Midbrain (tissue), 1 donor: ENCODE measurements at places on chromosomes 16 and 17.

DNA sequence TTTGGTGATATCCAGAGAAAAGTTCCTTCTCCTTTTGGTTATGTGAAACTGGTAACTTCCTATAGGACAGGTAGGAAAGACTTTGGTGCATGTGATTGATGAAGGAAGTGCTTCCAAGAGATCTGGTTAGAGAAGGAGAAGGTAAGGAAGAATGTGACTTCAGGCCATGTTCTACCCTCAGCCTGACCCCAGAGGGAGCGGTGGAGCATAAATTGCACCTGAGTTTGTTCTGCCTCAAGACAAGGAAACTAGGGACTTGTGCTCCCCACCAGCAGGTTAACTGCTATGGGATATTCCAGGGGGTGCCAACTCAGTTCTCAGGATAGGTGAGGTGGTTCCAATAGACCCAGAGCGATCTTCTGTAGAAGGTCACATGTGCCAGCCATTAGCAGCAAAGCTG, 299.3 kb upstream of the XYLT1 start:
- DNase-seq, result no peak

DNA sequence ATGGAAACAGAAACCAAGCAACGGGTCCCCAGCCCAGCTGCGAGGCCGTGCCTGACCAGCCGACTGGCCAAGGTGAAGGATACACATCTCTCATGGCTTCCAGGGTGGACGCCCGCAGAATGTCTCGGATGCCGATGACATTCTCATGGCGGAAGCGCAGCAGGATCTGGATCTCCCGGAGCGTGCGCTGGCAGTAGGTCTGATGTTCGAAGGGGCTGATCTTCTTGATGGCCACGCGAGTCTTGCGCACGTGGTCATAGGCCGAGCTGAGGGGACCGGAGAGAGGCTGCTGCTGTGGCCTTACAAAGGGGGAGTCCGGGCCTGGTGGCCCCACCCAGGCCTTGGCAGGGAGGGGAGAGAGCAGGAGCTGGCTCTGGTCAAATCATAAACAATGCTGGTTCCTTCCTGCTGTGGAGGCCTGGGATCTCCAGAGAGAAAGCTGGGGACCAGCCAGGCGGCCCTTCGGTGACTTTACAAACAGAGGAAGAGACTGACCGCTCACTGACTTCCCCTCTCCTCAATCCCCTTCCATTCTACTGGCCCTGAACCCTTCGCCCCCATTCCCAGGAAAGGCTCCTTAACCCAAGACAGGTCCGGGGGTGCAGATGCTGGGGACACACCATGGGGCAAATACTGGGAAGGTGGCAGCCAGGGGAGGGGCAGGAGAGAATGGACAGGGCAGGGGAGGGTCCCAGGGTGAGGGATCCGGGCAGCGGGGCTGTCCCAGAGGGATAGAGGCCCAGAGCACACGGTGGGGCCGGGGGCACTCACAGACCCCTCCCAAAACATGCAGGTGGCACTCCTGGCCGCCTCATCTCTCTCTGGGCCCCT, 1.1 kb downstream of the MAPK3 start:
- no peak for DNase-seq

GRCh38 chr17:8556074-8556473, 74.5 kb downstream of the MYH10 start:
- DNase-seq, result no peak

- DNase-seq, result no peak
Observed at GRCh38 chr17:75646638-75646992, 13.4 kb downstream of the SMIM5 start.

GRCh38 chr17:57488856-57489255, 232.5 kb downstream of the MSI2 start:
- no peak for DNase-seq

GRCh38 chr17:37067555-37068111, 118.9 kb downstream of the AATF start:
- DNase-seq, result no peak

DNA sequence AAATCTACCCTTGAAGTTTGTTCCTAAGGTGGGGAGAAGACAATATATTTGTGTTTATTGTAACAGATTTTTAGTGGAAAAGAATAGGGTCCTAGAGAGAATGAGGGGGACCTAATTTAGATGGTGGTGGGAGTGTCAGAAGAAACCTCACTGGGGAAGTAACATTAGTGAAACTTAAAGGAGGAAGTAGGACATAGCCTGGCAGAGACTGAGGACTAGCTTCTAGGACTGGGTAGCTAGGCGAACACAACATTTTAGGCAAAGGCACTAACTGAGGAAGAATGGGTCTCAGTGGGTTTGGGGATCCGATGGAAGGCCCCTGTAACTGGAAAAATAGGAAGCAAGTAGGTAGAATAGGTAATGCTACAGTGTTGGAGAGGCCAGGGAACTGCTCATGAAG, 4.2 kb upstream of the ARL2BP start:
- DNase-seq, result no peak

DNA sequence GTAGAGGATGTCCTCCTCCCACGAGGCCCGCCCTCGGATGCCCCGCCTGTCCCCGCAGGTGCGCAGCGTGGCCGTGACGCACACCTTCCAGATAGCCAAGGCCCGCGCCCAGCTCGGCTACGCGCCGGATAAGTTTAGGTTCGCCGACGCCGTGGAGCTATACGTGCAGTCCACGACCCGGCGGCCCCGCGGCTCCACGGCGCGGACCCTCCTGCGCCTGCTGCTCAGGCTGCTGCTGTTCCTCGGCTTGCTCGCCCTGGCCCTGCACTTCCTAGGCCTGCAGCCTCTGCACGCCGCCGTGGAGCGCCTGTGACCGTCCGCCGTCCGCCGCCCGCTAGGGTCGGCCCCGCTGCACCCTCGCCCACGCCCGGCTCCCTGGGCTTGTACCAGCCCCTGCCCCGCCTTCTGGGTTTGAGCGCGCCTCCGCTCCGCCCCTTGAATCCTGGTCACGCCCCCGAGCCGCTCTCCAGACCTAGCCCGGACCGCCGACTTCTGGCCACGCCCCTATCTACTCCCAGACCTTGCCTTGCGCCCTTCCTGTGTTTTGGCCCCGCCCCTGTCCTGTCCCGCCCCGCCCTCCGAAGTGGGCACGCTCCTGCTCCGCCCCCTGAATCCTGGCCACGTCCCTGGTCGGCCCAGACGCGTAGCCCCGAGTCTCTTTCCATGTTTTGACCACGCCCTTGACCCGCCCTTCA, 15.8 kb upstream of the EEF2K start:
- DNase-seq, result peak; percentile 100

DNA sequence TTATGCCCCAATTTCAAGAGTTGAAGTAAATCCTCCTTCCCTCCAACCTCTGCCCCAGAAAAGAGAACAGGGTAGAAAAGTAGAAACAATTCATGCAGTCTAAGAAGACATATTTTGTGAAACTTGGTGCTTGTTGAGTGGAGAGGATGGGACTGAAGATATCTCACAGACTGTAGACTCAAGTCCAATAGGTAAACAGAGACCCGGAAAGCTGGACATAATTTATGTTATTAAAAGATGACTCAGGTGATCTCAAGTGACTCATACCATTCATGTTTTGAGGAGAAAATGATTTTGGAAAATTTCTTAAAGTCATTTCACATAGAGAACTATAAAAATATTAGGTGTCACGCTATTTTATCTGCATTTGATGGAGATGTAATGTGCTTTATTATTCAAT, 203.1 kb upstream of the SOX9 start:
- DNase-seq, result no peak

DNA sequence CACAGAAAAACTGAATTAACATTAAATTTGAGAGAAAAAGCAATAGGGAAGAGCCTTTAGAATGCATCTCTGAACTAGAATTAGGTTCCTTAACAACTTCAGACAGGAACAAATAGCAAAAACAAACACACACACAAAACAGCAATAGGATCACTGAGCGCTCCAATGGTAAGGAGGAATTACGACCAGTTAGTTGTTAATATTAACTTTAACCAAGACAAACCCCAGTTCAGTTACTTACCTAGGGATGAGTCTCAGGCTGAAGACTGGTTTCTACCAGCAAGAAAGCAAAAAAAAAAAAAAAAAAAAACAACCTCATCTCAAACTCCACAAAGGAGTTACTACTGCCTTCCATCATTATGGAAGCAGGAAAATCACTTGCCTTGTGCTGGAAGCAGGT, 14.6 kb downstream of the DHRS7B start:
- no peak for DNase-seq

- DNase-seq, result no peak
Observed at GRCh38 chr17:2419486-2419885, 18.6 kb upstream of the MNT start.

- peak; percentile 86 for DNase-seq
Observed at GRCh38 chr17:8479431-8479947, 43.8 kb downstream of the NDEL1 start.
